Right lobe of liver (tissue), 6 donors: ENCODE measurements at places on chromosomes 6 and 20.

- no peak for DNase-seq
Observed at GRCh38 chr6:37668251-37668650, 29.4 kb downstream of the MDGA1 start.

DNA sequence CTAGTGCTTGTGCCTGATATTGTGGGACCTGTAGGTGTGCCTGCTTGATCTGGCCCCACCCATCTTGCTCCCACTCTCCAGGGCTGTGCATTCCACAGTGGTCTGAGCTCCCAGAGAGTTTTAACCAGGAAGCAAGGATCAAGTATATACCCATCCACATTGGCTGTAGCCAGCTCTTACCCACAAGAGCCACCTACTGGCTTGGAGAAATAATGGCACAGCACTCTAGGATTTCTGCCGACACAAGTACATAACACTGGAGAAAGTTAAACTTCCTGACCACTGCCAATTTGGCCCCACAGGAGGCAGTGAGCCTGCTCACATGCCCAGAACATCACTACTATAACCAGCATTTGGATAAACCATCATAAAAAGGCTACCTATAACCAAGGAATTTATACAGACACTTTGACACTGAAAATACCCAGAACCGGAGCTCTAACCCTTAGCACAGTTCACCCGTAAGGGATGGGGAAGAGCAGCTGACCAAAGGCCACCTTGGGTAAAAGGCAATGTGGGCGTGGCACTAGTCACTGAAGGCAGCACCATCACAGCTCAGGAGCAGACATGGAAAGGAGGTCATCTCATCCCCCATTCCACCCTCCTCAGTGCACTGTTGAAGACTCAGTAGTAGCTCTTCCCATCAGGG lies 440.4 kb downstream of the BTBD3 start:
- no peak for DNase-seq

DNA sequence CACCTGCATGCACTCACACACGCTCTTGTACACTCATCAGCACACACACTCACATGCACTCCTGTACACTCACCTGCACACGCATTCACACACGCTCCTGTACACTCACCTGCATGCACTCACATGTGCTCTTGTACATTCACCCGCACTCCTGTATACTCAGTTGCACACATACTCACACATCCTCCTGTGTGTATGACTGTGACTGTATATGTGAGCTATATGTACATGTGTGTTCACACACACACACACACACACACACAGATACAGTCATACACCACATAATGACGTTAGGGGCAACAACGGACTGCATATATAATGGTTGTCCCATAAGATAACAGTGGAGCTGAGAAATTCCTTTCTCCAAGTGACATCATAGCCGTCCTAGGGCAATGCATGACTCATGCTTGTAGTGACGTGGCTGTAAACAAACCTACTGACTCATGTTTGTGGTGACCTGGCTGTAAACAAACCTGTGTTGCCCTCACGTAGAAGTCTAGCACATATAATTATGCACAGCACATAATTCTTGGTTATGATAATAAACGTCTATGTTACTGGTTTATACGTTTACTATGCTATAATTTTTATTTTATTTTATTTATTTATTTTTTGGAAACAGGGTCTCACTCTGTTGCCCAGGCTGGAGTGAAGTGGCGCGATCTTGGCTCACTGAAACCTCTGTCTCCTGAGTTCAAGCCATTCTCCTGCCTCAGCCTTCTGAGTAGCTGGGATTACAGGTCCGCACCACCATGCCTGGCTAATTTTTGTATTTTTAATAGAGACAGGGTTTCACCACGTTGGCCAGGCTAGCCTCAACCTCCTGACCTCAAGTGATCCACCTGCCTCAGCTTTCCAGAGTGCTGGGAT lies 22.8 kb upstream of the TAF4 start:
- no peak for DNase-seq

DNA sequence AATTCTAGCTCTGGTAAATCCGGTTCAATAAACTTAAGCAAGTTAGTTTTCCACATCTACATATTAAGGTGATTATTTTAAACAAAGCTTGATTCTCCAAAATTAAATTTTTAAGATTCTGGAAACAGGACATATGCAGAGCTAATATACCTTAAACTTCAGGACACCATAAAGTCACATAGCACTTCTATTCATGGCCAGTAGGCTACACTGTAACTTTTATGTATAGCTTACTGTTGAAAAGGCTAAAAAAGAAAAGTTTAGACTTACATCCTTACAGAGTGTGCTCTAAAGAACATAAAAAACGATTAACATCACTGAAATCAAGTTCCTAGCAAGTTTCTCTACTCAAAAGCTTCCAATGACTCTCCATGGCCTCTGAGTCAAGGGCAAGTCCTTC lies 224.7 kb downstream of the PTPRK start:
- DNase-seq = no peak

GRCh38 chr6:10278746-10279145 lies 136.1 kb downstream of the TFAP2A start:
- no peak for DNase-seq

GRCh38 chr20:51528263-51529027 lies 14.1 kb downstream of the NFATC2 start:
- no peak for DNase-seq

GRCh38 chr20:16930656-16931055 lies 182.5 kb downstream of the OTOR start:
- DNase-seq = no peak

DNA sequence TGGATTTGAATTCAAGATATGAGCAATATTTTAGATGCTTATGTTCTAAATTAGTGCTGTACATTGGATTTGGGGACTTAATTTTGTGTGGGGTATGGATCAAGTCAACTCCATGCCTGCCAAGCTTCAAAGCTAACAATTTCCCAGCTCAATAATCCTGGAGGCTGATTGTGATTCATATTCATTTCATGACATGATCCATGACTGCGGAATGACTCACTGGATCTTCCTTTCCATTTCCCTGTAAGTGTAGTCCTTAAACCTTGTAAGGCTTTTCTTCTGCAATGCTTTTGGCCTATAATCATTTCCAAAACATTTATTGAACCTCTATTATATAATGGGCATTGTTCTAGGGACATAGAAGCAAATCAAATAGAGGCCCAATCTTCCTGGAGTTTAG lies 44.7 kb upstream of the CCN2 start:
- DNase-seq = no peak
